Prostate gland (tissue), 2 donors: ENCODE measurements at places on chromosomes 12 and 14.

DNA sequence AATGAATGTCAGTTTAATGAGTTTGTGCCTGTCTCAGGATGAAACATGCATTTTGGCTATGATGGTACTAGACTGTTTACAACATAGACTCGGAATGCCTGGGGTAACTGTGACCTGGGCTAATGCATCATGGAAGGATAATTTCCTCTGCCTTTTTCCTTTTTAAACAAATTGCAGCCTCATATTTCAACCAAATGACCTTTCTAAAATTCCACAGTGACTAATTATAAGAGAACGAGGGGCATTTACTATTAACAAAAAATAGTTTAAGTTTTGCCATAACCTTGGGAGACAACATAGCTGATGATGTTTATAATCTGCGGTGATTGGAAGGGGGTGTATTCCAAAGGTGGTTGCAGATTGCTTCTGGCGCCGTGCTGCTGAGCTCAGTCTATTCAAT lies 1140.5 kb downstream of the GALC start:
- DNase-seq: no peak

- DNase-seq: no peak
Observed at GRCh38 chr12:42277396-42278127, 39.5 kb upstream of the YAF2 start.

GRCh38 chr14:61894452-61895077 lies 132.3 kb downstream of the SNAPC1 start:
- peak; percentile 35 for DNase-seq

DNA sequence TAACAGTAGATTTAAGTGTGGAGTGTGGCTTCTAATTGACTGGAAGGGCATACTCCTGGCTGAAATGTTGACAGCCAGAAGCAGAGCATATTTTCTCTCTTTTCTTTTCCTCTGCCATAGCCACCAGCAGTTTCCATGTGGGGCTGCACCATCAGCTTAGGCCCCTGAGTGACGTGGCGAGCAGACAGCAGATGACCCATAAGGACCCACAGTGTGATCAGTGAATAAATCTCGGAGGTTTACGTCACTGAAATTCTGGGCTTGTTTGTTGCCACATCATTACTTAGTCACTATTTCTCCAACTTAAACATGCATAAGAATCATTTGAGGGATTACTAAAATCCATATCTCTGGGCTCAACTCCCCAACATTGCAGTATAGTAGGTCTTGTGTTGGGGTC lies 549.7 kb upstream of the TMEM132C start:
- no peak for DNase-seq

- no peak for DNase-seq
Observed at GRCh38 chr12:25121916-25122315, 73.0 kb downstream of the DNAI7 start.

DNA sequence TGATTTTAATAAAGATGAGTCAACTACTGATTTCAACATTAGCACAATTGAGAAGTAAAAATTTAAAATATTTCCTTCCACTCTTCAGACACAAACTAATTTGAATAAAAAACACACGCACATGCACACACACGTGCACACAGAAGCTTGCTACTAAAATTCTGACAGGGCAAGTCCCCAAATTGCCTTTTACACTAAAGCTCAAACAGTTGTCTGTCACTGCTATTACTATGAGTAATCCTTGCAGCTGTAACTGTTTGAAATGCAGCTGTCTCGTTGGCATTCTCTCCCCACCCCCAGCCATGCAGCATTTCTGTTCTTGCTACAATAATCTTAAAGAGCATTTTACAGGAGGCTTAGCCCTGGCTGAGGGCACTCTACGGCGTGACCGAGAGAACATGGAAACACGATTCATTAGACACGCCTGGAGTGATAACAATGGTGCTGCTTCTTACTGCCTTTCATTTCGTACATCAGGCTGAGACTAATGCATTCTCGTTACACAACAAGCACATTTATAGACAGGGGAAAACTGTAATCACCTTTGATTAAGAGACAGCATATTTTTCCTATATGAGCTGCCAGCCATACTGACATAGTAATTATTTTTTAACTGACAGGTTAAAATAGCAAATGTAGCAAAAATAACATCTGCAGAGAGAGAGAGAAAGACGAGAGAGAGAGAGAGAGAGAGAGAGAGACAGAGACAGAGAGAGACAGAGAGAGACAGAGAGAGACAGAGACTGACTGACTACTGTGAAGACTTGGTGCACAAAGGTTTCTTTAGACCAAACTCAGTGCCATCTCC lies 153.8 kb downstream of the MED13L start:
- DNase-seq: no peak

- DNase-seq: no peak
Observed at GRCh38 chr14:56487090-56487667, 92.4 kb upstream of the TMEM260 start.

DNA sequence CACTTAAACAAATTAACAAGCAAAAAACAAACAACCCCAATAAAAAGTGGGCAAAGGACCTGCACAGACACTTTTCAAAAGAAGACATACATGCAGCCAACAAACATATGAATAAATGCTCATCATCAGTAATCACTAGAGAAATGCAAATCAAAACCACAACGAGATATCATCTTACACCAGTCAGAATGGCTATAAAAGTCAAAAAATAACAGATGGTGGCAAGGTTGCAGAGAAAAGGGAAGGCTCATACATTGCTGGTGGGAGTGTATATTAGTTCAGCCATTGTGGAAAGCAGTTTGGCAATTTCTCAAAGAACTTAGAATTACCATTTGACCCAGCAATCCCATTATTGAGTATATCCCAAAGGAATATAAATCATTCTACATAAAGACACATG lies 34.6 kb upstream of the NT5DC3 start:
- DNase-seq: no peak

DNA sequence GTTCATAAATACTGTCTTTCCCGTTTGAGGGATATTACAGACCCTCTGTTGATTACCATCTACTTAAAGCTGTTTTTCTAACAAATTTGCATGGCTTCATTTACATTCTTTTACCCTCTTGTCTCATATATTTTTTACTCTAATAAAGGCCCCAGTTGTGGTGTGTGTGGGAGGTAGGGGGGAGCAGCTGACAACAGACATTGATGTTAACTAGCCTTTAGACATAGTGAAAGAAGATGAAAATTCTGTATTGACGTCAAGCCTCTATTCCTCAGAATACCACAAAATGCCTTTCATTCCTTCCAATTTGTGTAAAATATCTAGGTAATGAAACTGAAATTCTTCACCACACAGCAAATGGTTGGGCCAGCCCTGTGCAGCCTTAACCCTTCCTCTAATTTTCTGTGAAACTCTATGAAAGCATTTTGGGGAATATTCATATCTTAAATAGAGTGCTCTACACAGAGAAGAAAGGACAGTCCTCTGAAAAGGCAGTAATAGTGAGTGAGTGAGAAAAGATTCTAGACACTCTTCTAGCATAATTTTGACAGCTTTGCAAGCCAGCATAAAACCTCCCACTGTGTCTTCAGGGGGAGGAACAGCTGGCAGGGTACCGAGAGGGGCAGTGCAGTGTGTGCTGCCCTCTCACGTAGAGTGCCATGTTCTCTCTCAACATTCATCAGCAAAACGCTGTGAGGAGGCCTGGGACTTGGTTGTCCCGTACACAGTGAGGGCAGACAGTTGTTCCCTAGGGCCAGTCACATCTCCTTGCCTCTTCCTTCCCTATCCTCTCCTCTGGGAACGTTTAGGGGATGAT lies 20.1 kb upstream of the CERS5 start:
- no peak for DNase-seq

GRCh38 chr12:56988207-56988739 lies 18.1 kb downstream of the ZBTB39 start:
- DNase-seq: no peak

DNA sequence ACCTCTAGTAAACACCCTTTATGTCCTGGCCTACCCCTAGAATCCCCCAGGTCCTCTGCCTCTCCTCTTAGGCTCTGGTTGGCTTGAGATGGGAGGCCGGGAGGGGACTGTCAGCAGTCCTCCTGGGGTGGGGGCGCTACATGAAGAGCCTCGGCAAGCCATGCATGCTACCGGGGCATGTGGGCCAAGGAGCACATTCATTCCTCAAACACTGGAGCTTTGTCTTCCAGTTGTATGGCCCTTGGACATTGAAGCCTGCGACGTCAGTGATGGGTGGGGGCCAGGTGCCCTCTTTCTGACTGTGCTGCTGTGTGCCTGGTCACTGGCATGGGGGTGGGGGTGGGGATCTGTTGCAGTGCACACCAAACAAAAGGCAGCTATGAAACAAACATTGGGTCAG lies 15.8 kb upstream of the CELA1 start:
- no peak for DNase-seq

DNA sequence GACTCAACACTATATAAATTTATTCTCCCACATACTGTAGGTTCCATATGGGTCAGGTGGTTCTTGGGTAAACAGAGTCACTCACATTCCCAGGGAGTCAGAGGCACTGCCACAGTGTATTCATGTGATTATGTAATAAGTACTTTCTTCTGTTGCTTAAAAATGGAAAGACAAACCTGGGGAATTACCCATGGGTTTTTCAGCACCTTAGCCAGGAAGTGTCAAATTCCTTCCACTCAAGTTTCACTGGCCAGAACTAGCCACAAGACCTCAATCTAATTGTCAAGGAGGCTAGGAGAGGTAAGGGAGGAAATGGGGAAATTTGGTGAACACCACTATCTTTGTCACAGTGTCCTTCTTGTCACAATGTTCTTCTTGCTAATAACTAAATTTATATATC lies 333.2 kb upstream of the MDGA2 start:
- DNase-seq: no peak
